CD4-positive, alpha-beta T cell (primary cell): ENCODE measurements at places on chromosomes 5 and 9.

- DNase-seq = no peak
Measured at GRCh38 chr5:132850066-132850465, 16.2 kb downstream of the GDF9 start.

DNA sequence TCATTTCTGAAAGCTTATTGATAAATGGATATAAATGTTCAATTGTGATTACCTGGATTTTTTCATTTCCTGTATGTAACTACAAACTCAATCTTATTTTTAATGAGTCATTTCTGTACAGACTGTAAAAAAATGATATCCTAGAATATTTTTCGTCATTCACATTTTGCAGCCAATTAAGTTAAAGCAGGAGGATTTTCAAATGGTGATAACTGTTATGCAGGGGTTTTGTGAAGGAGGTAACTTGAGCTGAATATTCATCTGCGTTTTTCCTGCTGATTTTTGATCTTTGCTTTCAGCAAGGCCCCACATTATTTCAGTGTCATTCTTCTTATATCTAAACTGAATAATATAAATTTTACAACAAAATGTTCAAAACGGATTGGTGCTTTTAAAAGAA, 74.1 kb downstream of the SLF1 start:
- no peak for DNase-seq

GRCh38 chr9:101479338-101480030, 43.9 kb upstream of the ALDOB start:
- no peak for DNase-seq

DNA sequence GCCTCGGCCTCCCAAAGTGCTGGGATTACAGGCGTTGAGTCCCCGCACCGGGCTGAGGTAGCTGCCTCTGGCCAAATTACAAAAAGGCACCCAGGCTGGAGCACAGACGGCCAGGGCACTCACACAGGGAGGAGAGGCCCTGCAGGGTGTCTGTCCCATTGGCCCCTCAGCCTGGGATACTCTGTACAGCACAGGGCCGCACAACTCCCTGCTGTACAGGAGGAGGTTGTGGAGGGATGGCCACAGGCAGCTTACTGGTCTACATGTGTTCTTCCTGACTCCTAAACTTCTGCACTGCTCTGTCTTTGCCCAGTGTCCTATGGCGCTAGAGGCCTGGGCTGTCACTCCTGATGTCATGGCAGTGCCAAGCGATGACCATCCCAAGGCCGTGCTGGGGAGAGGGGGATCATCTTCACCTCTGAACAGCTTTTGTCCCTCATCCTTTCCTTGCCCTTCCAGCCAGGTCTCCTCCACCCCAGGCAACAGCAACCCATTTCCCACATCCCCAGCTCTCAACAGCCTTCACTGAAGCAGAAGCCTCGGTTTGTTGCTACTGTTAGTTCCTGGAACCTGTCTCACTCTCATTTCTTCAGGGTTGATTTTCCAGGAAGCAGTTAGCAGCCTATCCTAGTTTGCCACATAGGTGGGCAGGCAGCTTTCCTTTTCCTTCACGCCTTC, 1.8 kb upstream of the CNOT6 start:
- no peak for DNase-seq

DNA sequence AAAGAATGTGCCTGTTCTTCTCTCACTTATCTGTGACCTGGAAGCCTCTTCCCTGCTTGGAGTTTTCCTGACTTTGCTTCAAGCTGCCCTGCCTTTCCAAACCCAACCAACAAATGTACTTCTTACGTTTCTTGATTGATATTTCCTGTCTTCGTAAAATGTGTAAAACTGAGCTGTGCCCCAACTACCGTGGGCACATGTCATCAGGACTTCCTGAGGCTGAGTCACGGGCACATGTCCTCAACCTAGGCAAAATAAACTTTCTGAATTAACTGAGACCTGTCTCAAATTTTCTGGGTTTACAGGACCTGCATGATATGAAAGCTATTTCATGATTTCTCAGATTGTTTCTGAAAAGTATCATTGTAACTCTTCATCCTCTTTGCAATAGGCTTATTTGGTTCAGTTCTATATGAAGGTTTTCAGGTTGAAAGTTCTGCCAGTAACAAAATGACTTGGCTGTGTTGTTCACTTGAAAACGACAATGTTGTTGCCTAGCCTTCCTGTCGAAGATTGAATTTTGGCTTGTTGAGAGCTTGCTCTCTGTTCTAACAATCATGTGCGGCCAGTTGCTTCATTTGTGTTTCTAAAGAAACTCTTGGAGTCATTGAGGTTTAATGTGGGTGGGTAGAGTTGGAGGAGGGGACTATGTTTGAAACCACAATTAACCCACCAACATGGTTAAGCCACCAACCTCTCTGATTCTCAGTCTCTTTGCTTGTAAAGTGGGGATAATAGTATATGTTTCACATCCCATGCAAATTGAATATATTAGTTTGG, 145.6 kb downstream of the FBXL7 start:
- DNase-seq = no peak

DNA sequence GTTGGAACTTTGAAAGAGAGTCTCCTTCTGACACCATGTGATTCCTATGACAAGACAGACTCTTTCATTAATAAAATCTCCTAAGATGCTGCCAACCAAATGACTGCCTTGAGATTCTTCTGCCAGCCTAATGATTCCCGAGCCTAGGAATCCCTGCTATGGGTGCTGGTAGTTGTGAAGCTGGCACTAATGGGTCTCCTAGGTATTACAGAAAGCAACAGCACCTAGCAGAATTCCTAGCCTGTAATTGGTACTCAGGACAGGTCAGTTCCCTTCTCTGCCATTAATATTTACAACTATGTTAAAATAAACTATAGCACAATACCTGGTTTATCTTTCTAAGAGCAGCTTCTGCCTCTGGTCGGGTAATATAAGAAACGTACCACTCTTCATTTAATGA, 19.3 kb downstream of the C5orf58 start:
- DNase-seq = no peak

DNA sequence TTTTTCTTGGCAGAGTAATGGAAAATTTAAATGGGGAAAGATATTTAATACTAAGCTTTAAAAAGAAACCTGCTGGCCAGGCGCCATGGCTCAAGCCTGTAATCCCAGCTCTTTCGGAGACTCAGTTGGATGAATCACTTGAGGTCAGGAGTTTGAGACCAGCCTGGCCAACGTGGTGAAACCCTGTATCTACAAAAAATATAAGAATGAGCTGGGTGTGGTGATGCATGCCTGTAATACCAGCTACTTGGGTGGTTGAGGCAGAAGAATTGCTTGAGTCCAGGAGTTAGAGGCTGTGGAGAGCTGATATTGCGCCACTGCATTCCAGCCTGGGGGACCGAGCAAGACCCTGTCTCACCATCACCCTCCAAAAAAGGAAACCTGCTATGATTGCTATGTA, 32.8 kb downstream of the TUT7 start:
- DNase-seq = no peak

GRCh38 chr5:8333977-8334376, 465.0 kb downstream of the MTRR start:
- DNase-seq = no peak

DNA sequence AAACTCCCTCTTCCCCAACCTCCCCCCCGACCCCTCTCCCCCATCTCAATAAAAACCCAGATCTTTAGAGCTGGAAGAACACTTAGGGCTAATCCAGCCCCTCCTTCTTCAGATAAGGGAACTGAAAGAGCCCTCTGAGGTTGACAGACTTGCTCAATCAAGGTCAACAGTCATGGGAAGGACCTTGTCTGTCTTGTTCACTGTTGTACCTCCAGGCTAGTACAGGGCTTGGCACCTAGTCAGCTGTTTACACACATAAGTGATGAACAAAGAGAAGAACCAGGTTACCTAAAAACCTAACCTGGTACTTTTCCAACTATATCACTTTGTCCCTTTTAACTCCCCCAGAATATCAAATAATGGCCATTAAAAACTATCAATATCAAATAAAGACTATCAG, 2.4 kb downstream of the TTC39B start:
- DNase-seq = no peak
